ENCODE measurements at places on chromosomes 6 and 20.

- no peak for DNase-seq
These were observed 63.3 kb downstream of the GNAS-AS1 start for GRCh38 chr20:58787211-58788005.

GRCh38 chr20:46108435-46108841 is 9.7 kb upstream of the CD40 start:
- no peak for DNase-seq

- no peak for DNase-seq
These were observed 6.0 kb downstream of the SUMO4 start for GRCh38 chr6:149405823-149406765.

GRCh38 chr6:5279891-5280338 is 18.6 kb downstream of the FARS2 start:
- no peak for DNase-seq

DNA sequence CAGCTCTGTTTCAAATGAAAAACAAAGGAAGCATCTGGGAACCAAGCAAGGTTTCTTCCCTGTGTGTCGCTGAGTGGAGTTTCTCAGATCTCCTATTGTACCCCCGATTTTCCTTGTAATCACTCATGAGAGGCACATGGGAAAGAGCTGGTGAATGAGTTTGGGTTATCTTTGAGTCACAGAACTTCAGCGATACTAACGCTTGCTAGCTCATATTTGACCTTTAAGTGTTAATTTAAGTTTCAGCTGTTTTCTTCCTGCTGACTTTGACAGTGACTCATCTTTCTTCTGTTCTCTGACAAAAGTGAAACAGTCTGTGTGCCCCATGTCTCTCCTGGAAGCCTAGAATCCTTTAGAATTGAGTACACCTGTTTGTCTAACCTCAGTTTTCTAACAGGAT is 261.1 kb upstream of the RGS17 start:
- no peak for DNase-seq

GRCh38 chr6:100268326-100268725 is 196.4 kb downstream of the SIM1 start:
- DNase-seq = no peak

GRCh38 chr6:44045672-44046015 is 81.6 kb downstream of the MRPL14 start:
- no peak for DNase-seq

GRCh38 chr20:43820731-43821330 is 93.8 kb upstream of the TOX2 start:
- no peak for DNase-seq

GRCh38 chr6:13452346-13453117 is 34.9 kb downstream of the GFOD1 start:
- no peak for DNase-seq

- no peak for DNase-seq
These were observed 4.6 kb upstream of the SLC2A10 start for GRCh38 chr20:46704714-46705377.

- DNase-seq = no peak
These were observed 101.6 kb upstream of the FRMD1 start for GRCh38 chr6:168180548-168181011.

DNA sequence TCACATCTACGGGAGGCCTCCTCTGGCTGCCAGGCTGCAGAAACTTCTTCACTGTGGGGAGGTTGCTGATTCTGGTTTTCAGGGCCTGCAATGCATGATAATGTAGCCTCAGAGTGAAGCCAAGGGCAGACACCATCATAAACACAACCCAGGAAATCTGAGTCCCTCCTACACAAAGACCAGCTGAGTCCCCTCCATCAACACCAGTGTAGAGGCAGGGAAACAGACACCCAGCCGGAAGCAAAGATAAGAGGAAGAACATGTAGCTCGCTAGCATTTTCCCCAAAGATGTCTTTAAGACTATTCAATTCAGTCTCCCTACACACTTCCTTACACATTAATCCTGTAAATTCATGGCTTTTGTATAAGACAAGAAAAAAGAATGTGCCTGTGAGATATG is 23.6 kb downstream of the GSTA2 start:
- DNase-seq = no peak

GRCh38 chr6:39444479-39445019 is 122.0 kb upstream of the KCNK16 start:
- no peak for DNase-seq

DNA sequence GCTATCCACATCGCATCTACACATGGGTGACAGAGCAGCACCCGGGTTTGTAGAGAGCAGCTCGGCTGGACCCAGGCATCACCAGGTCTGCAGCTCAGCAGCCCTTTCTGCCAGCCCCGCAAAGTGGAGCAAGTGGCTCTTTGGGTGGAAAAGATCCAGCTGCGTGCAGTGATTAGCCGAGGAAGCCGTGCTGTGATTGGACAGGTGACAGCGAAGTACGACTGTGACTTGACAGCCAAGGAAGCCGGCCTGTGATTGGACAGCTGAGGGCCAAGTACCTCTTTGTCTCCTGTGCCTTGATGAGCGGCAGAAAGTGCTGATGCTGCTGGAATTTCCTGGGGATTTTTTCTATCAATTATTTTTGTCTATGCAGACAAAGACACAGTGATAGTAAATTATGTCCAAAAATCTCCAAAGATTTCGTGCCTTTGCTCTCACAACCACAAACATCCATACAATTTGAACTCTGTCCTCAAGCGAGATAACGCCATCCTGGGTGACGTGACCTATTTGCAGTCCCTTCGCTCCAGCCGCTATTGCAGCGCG is 62.3 kb upstream of the GPR31 start:
- no peak for DNase-seq

All from NCI-H1105 (cell line).